ENCODE measurements at places on chromosomes 5 and 9.

GRCh38 chr5:60010328-60010727, 116.8 kb upstream of the PDE4D start:
- DNase-seq: no peak

- DNase-seq: no peak
Measured at GRCh38 chr9:119533504-119533903, 164.3 kb upstream of the BRINP1 start.

DNA sequence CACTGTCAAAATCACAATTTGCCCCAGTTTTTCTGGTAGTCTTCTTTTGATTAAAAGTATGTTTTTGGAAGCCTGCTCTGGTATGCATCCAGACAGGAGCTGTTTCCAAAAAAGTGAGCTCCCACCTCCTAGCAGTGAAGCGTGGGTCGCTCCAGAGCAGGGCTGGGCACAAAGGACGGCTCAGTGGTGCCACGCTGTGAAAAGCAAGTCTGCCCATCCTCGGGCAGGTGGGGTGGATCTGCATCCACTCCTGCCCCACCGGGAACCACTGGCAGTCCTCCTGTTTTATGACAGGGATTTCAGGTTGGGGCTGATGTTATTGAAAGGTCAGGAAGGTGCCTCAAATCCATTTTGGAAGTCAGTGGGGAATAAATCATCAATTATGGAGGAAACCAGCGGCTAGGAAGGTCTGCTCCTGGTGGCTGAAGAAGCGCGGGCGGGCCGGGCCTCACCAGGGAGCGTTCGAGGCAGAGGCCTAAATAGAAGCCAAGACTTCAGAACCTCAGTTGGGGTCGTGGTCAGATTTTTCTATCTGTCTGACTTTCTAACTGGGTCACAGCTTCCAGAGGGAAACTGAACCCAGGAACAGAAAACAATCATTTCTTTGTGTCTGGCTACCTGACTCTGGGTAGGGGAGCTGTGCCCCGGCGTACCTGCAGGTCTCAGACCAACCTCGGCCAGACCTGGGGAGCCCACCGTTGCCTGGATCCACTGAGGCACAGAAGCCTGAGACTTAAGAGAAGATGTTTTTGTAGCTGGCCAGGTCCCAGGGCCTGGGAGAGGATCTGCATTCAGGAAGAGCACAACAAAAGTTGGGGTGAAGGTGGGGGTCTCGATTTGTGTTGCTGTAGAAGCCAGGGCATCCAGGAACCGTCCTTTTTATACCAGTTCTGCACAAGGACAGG, 168.1 kb downstream of the PAX5 start:
- no peak for DNase-seq

DNA sequence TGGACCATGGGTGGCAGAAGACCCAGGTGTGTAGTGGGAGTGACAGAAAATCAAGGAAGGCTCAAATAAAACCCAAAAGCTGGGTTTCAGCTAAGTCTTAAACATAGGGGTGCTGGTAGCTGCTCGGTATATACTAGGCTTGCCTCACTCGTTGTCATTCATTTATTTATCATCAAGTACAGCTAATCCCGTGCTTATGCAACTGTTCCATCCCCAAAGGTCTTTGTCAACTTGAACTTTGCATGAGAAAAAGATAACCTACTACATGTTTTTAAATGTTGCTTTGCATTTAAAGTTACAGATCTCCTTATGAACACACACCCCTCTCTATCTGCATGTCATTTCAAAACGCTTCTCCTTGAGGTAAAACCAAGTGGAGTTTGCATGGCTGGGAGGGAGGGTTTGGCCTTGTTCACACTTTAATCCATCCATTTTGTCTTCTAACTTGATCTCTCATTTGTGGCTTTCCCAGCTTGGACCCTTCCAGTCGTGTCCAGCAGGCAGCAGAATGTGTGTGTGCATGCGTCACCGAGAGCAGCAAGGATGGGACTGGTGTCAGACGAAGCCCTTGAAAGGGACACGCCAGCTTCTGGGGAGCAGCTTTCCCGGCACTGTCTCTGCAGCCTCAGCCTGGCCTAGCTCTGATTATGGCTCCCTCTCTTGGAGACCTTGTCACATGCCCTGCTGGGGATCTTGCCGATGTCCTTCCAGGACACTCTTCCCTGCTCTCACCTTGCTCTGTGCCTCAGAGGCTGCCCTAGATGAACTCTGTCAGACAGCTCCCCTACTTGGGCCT, 133.5 kb downstream of the GADD45G start:
- no peak for DNase-seq

DNA sequence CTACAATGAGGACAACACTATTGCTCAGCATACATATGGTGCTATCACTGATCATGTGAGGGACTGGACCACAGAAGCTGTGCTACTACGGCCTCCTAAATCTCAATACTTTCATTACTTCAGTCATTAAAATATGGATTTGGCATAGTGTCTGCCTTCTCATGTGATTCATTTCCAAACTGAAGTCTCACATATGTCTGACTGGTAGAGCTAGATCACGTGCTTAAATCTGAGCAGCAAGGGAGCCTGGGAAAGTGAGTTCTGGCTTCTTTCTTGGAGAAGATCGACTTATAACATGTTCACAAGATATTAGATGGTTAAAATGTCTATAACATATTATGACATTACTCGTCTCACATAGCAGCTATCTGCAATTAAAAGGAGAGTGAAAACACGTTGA, 8.3 kb downstream of the KIF4B start:
- DNase-seq: no peak

- no peak for DNase-seq
Measured at GRCh38 chr5:39717176-39717897, 292.6 kb upstream of the DAB2 start.

All from HL-60 (cell line).